Muscle of leg (tissue), 16 donors: ENCODE measurements at places on chromosomes 11 and 22. TPM values are rescaled to one million over a fixed set of nuclear protein-coding genes. Genes with fewer than 3 reads are reported as not detected.

NPAS4 gene
- 0.05 TPM for polyA plus RNA-seq

CRYBB2 gene
- not detected for polyA plus RNA-seq

C11orf42 gene
- polyA plus RNA-seq = 0.26 TPM

KRTAP5-11 gene
- not detected for polyA plus RNA-seq

DNA sequence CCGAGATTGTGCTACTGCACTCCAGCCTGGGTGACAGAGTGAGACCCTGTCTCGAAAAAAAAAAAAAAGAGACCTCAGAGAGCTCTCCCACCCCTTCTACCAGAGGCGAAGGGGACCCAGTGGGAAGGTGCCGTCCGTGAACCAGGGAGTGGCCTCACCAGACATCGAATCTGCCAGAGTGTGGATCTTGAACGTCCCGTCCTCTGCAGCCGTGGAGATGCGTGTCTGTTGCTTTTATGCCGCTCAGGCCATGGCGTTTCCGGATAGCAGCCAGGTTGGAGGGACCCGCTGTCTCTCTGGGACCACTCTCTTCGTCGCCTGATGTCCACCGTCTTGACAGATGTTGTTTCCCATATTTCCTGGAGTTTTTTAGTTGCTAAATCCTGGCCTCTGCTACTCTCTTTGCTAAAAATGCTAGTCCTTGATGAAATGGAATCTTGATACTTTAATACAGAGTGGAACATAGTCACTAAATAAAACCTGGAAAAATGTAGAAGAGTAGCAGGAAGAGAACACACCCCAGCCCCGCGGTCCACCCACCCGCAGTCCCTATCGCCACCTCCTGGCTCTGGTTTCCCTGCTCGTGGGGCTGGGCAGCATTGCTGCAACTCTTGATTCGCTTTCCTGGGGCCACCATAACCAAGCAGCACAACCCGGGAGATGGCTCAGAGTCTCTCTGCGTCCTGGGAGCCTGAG lies 12.0 kb upstream of the MUC6 start:
- DNase-seq = no peak
- H3K27ac ChIP-seq = no peak overlapping the region
- peaks cover 10% of the 10 kb centered on the region for H3K27me3 ChIP-seq
- no peak overlapping the region for H3K4me3 ChIP-seq
- peaks cover 20% of the 10 kb centered on the region for H3K4me1 ChIP-seq

DNA sequence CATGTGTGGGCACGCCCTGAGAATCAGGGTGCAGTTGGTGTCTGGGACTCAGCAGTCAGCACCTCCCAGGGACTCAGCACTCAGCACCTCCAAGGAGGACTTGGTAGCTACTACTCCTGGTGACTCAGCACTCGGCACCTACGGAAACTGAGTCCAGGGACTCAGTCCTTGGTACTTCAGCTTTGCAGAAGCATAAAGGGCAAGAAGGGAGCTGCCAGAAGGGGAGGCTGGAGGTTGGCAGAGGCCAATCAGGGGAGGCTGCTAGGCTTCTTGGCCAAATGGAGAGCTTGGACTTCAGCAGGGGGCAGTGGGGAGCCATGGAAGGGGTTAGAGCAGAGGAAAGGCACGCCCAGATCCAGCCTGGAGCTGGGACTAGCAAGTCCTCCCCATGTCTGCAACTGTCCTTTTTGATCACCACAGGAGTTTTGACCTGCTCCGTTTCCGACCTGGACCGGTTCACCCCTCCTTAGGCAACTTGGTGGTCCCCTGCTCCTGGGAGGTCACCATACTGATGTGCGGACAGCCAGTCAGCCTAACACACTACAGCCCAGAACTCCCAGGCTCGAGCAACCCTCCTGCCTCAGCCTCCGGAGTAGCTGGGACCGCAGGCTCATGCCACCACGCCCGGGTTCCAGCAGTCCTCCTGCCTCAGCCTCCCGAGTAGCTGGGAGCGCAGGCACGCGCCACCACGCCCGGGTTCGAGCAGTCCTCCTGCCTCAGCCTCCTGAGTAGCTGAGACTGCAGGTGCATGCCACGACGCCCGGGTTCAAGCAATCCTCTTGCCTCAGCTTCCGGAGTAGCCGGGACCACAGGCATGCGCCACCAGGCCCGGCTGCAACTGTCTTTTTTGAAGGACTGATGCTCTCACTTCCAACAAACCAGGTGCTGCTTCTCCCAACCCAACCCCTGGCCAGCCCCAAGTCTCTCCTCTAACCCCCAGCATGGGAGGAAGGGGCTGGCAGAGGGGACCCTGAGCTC lies 1.5 kb downstream of the ANO9 start:
- H3K27ac ChIP-seq = no peak overlapping the region
- no peak for DNase-seq
- H3K4me1 ChIP-seq = peaks cover 23% of the 10 kb centered on the region
- no peaks in the 10 kb centered on the region for H3K36me3 ChIP-seq
- peaks cover 22% of the 10 kb centered on the region for H3K27me3 ChIP-seq
- H3K4me3 ChIP-seq = no peak overlapping the region

DNA sequence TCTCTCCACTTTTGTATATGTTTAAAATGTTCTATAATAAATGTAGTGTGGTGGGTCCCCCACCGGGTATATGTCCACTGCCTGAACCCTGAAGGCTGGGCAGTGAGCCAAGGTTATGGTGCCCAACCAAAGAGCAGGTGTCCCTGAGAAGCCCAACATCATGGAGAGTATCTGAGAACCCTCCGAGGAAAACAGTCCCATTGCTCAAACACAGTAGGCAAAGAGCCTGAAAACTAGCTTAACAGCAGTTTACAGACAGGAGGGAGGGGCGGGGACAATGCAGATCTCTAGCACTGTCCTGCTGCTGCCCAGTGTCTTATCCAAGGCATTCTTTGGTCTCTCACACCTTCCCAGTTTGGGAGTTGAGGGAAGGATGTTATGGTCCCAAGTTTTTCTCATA lies 91.0 kb downstream of the TMPRSS5 start:
- DNase-seq = peak; percentile 9
- no peaks in the 10 kb centered on the region for H3K4me1 ChIP-seq
- H3K27ac ChIP-seq = no peak overlapping the region
- no peak overlapping the region for H3K4me3 ChIP-seq
- H3K27me3 ChIP-seq = no peaks in the 10 kb centered on the region

DNA sequence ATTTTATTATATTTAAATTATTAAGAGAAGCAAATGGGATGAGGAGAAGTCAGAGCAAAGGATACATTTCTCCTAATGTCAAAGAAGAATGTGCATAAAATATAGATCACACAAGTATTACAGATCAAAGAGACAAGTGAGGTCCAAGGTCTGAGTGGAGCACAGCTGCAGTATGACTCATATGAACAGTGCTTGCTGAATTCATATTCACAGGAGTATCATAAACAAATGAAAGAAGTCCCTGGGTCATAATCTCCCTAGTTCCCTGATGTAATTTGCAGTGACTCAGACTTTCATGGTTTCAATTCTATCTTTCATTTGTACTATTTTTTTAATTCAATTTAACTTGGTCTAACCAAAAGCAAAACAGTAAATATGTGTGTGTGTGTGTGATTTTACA lies 499.0 kb upstream of the CCDC179 start:
- H3K4me1 ChIP-seq = no peaks in the 10 kb centered on the region
- no peaks in the 10 kb centered on the region for H3K36me3 ChIP-seq
- no peak overlapping the region for H3K27ac ChIP-seq

- DNase-seq = peak; percentile 71
- H3K36me3 ChIP-seq = no peaks in the 10 kb centered on the region
- peaks cover 7% of the 10 kb centered on the region for H3K4me1 ChIP-seq
- H3K27me3 ChIP-seq = peaks cover 2% of the 10 kb centered on the region
- H3K27ac ChIP-seq = no peak overlapping the region
Measured at GRCh38 chr22:32473388-32473952, 1.1 kb upstream of the FBXO7 start.

- H3K27me3 ChIP-seq = no peaks in the 10 kb centered on the region
- no peak overlapping the region for H3K4me3 ChIP-seq
- no peaks in the 10 kb centered on the region for H3K4me1 ChIP-seq
- H3K27ac ChIP-seq = no peak overlapping the region
- no peaks in the 10 kb centered on the region for H3K36me3 ChIP-seq
- DNase-seq = peak; percentile 46
Measured at GRCh38 chr11:47950396-47950795, 30.0 kb upstream of the PTPRJ start.

DNA sequence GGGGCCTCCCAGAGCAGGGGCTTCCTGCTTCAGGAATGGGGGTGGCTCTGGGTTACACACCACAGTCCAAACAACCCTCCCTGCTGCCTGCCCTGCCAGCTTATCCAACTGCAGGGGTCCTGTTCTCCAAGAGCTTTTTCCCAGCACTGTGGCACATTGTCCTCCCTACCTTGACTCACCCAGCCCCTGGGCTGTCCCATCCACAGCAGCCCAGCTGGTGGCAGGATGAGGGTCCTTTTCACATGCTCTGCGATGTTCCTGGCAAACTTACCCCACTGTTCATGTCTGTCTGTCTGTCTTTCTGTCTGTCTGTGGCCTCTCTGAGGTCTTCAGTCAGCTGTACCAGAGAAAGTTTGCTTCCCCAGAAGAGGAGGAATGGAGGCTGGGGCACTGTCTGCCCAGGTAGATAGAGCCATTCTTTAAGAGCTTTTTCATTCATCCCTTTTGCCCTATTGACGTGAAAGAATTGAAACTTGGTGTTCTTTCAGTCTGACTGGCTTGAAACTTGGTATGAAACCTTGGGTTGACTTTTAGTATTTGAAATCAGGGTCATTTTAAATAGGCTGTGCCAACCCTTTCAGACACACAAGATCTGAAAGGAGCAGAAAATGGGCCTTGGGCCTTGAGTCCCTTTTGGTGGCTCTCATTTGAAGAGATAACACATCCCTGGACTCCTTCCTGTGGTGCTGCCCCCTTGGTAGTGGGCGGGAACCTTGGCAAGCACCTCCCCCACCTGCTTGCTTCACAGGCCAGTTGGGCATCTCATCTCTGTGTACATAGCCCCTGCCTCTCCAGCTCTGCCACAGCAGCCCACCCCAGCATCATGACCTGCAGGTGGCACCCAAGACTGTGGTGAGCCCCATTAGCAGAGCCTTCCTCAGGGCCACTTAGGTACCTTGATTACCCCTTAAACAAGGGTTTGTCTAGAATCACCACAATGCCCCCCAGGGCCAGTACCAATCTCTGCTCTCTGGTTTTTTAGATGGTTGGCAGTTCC lies 74.6 kb upstream of the SUSD2 start:
- H3K36me3 ChIP-seq = peaks cover 23% of the 10 kb centered on the region
- peaks cover 55% of the 10 kb centered on the region for H3K4me1 ChIP-seq
- H3K27ac ChIP-seq = no peak overlapping the region
- no peaks in the 10 kb centered on the region for H3K27me3 ChIP-seq
